ENCODE measurements at places on chromosomes 1 and 21.

DNA sequence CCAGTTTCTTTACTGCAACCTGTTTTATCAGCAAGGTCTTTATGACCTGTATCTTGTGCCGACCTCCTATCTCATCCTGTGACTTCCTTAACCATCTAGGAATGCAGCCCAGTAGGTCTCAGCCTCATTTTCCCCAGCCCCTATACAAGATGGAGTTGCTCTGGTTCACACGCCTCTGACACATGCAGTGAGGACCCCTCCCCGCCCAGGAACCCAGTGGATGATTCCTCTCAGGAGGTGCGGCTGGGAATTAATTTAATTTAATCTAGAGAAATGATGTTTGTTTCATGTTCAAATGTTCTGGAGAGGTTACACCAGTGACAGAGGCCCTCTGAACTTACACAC lies 39.0 kb upstream of the LBR start:
- no peak for DNase-seq

- no peak for DNase-seq
These were observed 69.6 kb downstream of the LACTBL1 start for GRCh38 chr1:22903113-22903512.

DNA sequence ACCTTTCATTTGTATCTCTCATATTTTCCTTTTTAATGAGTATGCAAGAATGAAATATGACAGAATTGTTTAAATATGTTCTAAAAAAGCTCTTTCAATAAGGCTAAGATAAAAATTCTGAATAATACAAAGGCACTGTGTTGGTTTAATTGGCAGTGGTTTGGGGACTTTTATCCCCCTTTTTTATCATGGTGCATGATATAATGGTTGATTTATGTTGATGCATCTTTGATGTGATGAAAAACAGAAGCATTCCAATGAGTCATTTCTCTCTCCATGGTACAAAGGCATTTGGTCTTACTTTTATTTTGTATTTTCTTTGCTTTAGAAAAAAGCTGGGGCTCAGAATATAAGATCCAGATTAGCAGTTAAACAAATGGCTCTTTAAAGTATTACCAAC lies 127.2 kb upstream of the GREM2 start:
- DNase-seq = no peak

GRCh38 chr1:41455479-41456332 lies 28.8 kb downstream of the EDN2 start:
- no peak for DNase-seq

DNA sequence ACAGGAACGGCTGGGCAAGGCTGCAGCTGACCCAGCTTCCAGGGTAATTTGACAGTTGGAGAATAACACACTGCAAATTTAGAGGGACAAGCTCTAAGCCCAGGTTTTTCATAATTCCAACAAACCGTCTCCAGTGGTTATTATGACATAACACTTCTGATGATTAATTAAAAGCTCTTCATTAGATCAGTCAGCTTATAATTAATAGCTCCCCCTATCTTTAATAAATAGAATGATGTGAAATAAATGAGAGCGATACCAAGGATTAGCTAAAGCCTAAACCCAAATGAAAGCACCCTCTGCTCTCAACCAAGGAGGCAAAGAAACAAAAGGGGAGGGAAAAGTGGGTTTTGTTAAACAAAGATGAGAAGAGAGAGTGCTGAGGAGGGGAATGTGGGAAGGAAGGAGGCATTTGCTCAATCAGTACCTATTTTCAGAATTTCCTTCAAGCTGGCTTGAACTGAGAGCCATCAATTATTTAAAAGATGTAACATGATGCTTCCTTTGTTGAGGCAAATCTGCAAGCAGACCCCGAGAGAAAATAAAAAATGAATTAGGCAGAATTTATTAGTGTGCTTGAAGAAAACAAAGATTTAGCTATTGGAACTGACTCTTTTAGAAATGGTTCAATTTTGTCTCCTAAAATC lies 221.8 kb upstream of the ESRRG start:
- no peak for DNase-seq

GRCh38 chr1:238832106-238832505 lies 554.3 kb upstream of the CHRM3 start:
- DNase-seq = no peak
